ENCODE measurements at places on chromosomes 11 and 22. TPM values are rescaled to one million over a fixed set of nuclear protein-coding genes. Genes with fewer than 3 reads are reported as not detected.

- H3K4me3 ChIP-seq = no peak overlapping the region
- no peaks in the 10 kb centered on the region for H3K4me1 ChIP-seq
- H3K27ac ChIP-seq = peak overlapping the region; percentile 76
Observed at GRCh38 chr11:61923166-61924063, 6.0 kb upstream of the RAB3IL1 start.

- H3K36me3 ChIP-seq = no peaks in the 10 kb centered on the region
- no peaks in the 10 kb centered on the region for H3K27me3 ChIP-seq
- no peak overlapping the region for H3K4me3 ChIP-seq
- no peaks in the 10 kb centered on the region for H3K4me1 ChIP-seq
Observed at GRCh38 chr11:113926273-113927197, 21.9 kb downstream of the HTR3B start.

DNA sequence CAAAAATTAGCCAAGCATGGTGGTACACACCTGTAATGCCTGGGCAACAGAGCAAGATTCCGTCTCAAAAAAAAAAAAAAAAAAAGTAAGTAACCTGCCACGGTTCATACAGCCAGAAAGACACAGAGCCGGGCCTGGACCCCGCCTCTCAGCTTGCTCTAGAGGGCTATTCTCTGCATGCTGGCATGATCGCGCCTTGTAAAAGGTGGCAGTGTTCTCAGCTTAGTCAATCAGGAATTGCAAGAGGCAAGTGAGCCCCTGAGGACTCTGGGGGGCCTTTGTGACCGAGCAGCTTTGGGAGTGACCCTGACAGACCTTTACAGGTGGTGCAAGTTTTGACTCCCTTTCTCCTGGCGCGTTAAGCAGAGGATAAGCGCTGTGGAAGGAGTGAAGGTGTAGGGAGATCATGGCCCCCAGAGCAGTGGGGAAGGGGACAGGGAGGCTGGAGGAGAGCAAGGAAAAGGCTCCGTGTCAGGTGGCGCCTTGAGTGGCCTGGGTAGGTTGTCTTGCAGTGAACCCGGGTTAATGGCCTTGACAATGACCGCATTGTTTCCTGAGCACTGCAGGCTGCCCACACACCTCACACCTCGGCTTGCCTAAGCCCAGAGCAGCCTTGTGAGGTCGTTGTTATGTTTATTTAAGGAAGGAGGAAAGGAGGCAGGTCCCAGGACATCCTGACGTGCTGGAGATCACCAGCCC is 48.9 kb downstream of the CDPF1 start:
- no peak for DNase-seq
- peaks cover 22% of the 10 kb centered on the region for H3K36me3 ChIP-seq
- no peak overlapping the region for H3K4me3 ChIP-seq
- no peaks in the 10 kb centered on the region for H3K4me1 ChIP-seq

DNA sequence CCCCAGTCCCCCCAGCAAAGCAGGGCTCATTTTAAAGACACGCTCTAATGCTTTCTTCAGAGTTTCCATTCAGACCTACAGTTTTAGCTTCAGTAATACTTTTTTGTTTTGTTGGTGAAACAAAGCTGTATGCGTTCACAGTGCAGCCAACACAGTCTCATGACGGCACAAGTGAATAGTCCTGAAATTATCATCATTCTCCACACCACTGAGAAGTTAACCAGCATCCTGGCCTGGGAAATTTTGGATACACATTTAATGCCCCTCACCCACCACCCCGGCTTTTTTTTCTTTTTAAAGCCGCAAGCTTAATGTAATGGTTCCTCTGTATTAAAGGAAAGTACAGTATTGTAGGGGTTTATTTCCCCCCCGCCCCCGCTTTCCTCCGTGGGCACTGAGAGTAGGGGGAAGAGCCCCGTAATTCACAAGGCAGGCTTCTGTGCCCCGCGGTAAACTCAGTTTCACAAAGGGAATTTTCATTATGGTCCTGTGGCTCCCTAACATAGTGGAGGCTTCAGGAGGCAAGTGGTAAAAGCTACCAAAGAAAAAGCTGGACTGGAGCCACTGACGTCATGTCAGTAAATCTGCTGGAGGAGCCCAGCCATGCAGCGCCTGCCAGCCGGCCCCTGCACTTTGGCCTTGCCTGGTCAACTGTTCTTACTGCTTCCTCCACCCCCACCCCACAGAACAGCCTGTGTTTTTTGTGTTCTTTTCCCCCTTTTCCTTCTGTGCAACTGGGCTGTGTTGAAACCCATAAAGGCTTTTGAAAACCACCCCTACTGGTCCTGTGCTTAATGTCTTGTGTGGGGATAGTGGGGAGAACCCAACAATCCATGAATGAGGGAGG is 18.2 kb downstream of the TEAD1 start:
- H3K4me1 ChIP-seq = no peaks in the 10 kb centered on the region
- no peaks in the 10 kb centered on the region for H3K36me3 ChIP-seq
- no peak overlapping the region for H3K4me3 ChIP-seq
- H3K27ac ChIP-seq = no peak overlapping the region
- peaks cover 60% of the 10 kb centered on the region for H3K27me3 ChIP-seq

GRCh38 chr22:44620129-44620840 is 81.7 kb upstream of the PRR5 start:
- H3K4me3 ChIP-seq = peak overlapping the region; percentile 18
- peak; percentile 59 for DNase-seq
- H3K4me1 ChIP-seq = no peaks in the 10 kb centered on the region
- peaks cover 7% of the 10 kb centered on the region for H3K27me3 ChIP-seq
- no peaks in the 10 kb centered on the region for H3K36me3 ChIP-seq
- no peak overlapping the region for H3K27ac ChIP-seq

GRCh38 chr22:44822534-44822933 is 70.2 kb downstream of the ARHGAP8 start:
- no peaks in the 10 kb centered on the region for H3K36me3 ChIP-seq
- H3K27me3 ChIP-seq = no peaks in the 10 kb centered on the region
- no peak overlapping the region for H3K27ac ChIP-seq
- DNase-seq = no peak
- H3K4me3 ChIP-seq = no peak overlapping the region

DNA sequence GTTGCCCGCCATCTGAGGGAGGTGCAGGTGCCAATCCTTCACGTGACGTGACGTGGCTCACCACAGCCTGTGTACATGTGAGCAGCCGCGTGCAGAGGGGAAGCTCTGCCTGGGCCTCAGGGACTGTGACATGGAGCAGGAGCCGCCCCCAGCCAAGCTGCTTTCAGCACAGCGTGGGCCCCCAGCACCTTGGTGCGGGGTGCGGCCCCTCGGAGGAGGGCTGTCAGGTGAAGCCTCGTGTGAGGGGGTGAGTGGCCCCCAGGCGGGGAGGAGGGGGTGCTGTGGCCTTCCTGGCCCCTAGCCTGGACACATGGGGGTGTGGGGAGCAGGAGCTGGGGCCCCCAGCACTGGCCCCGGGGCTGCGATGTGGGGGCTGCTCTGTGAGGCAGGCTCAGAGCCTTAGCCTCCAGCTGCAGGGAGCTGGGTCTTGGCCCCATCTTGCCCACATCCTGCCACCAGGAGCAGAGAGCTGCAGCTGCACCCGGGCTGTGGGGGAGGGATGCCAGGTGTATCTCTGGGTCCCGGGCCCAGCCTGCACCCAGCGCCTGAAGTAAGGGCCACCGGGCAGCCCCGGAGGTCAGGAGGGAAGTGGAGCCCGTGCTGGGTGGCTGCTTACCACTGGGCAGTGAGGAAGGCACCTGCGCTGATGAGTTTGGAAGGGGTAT is at the start of gene ADORA2A:
Gene ADORA2A (plus strand): TSS at position 100 of the 665 bp plus-strand sequence. CDS start 5,806 bp downstream, outside the sequence.
- H3K27me3 ChIP-seq = no peaks in the 10 kb centered on the region
- H3K36me3 ChIP-seq = peaks cover 15% of the 10 kb centered on the region
- H3K4me1 ChIP-seq = peaks cover 87% of the 10 kb centered on the region

DNA sequence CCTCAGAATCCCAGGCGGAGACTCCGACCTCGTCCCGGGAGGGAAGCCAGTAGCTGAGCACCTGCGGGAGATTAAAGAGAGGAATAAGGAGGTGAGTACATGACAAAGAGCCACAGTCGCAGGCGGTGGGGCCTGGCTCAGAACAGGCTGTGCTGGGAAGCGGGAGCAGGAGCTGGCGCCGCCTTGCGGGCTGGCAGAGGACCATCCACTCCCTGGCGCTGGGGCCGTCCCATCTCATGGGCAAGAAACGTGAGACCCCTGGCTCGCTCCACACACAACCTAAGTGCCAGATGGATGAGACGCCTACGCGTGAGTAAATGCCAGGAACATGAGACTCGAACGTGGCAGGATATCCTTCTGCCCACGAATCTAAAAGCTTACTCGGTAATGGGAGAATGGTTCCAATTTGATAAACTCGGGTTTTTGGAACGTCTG is 6.3 kb downstream of the CEND1 start:
- H3K27me3 ChIP-seq = no peaks in the 10 kb centered on the region
- H3K27ac ChIP-seq = no peak overlapping the region
- H3K4me1 ChIP-seq = peaks cover 8% of the 10 kb centered on the region
- DNase-seq = no peak
- H3K4me3 ChIP-seq = no peak overlapping the region

- H3K27ac ChIP-seq = no peak overlapping the region
- DNase-seq = no peak
- peaks cover 3% of the 10 kb centered on the region for H3K4me1 ChIP-seq
- no peaks in the 10 kb centered on the region for H3K36me3 ChIP-seq
- no peaks in the 10 kb centered on the region for H3K27me3 ChIP-seq
- no peak overlapping the region for H3K4me3 ChIP-seq
Observed at GRCh38 chr22:23401910-23402274, 178.2 kb downstream of the IGLL1 start.

- DNase-seq = no peak
- H3K4me1 ChIP-seq = no peaks in the 10 kb centered on the region
- H3K27me3 ChIP-seq = no peaks in the 10 kb centered on the region
- H3K4me3 ChIP-seq = no peak overlapping the region
- peaks cover 7% of the 10 kb centered on the region for H3K36me3 ChIP-seq
Observed at GRCh38 chr11:121300972-121301699, 8.6 kb downstream of the SC5D start.

DNA sequence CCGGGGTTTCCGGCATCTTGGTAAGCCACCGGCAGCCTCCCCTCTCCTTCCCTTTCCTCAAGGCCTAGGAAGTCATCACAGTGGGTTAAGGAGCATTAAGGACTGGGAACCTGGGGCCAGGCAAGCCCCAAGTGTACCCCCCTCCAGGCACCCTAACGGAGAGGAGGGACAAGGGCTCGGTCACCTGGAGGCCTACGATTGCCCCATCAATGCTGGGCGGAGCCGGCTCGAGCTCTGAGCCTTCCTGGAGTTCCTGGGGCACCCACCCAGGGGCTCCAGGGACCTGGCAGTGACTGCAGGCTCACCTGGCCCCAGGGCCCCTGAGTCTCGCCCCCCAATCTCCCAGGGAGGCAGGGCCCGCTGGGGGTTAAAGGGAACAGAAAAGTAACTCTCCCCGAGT is 34.5 kb upstream of the EIF3D start:
- peaks cover 8% of the 10 kb centered on the region for H3K27me3 ChIP-seq
- no peaks in the 10 kb centered on the region for H3K4me1 ChIP-seq
- no peak for DNase-seq
- H3K4me3 ChIP-seq = no peak overlapping the region
- no peak overlapping the region for H3K27ac ChIP-seq

The OR8K5 gene
- not detected for total RNA-seq

The FAM111B gene
- total RNA-seq = 30.9 TPM

The CNTN5 gene
- 0.14 TPM for total RNA-seq

The SERHL2 gene
- total RNA-seq = 2.4 TPM

The SLC22A25 gene
- not detected for total RNA-seq

The OR8D1 gene
- not detected for total RNA-seq

The CRYAB gene
- 4.2 TPM for total RNA-seq

The CDKN1C gene
- 13.1 TPM for total RNA-seq

The MYRF gene
- 0.09 TPM for total RNA-seq

The TMEM258 gene
- total RNA-seq = 161 TPM

The GLYATL1 gene
- total RNA-seq = 4.9 TPM

The ANO5 gene
- 0.99 TPM for total RNA-seq
